CD4-positive, alpha-beta T cell treated with Interferon gamma for 1 hour (primary cell): ENCODE measurements at places on chromosomes 6 and 20.

DNA sequence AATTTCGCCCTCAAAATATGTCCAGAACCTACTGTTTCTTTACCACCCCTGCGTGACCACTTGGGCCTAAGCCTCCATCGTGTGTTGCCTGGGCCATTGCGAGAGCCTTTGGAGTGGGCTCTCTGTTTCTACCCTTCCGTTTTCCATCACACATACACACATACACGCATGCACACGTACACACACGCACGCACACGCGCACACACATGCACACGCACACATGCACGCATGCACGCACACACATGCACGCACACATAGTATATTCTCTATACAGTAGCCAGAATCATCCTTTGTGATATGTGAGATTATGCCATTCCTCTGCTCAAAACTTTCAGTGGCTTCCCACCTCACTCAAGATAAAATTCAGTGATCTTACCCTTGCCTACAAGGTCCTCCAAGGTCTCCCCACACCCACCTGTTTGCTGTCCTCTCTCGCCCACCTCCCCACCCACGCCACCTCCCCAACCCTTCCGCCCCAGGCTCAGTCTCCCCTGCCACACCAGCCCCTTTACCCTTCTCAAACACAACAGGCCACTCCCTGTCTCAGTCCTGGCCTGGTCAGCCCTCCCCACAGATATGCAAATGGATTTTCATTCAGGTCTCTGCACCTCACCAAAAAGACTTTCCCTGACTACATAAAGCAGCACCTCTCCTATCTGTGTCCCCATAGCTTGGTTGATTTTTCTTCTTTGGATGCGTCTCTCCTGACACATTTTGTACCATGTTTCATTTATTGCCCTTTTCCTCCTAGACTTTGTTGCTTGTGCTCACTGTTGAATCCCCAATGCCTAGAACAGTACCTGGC lies 559.6 kb downstream of the CD83 start:
- DNase-seq = no peak

GRCh38 chr20:35487479-35487878 lies 32.1 kb downstream of the CEP250 start:
- DNase-seq = no peak

DNA sequence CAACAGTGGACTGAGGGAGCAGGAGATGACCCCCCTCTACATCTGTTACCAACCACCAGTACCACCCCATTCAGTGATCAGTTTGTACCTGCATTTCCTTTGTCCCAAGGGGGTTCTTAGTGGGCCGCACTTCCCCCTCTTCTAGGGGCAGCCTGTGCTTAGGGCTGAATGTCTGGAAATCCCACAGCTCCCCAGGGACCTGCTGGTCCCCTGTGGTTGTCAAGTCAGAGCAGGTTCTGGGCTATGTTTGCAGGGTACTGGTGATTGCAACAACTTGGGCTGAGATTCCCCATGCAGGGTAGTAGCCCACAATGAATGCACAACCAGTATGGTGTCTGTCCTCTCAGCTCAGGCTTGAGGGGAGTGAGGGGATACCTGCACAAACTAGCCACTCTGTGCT lies 39.7 kb upstream of the COL10A1 start:
- peak; percentile 21 for DNase-seq

DNA sequence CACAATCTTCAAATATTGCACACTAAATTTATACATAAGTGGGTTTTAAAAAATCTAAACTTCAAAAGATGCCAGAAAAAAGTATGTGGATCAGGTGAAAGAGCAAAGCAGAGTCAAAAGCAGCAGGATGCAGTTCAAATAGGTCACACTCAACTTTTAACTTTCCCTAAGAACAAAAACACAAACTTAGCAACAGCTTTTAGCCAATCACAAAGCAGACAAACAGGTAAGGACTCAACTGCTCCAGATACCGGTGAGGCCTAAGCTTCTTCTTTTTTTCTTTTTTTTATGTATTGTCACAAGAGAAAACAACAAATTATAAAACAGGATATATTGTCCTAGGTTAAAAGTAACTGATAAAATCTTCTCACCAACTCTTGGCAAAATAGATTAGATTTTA lies 74.7 kb downstream of the SESN1 start:
- no peak for DNase-seq

GRCh38 chr6:52554684-52555280 lies 22.1 kb downstream of the TRAM2 start:
- DNase-seq = no peak

DNA sequence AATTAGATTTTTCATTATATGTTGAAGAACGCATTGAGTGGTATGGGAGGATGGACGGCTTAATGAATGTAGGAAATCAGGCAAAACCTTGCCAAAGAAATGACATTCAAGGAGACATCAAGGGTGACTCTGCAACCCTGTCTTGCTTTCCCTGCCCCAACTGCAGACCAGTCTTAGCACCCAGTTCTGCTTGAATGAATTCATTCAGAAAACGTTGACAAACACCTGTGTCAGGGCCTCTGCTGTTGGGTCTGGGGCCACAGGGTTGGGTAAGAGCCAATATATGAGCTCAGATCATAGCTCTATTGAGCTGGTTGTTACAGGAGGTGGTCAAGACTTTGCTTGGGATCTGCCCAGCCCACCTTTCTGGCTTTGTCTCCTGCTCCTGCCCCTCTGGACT lies 7.7 kb upstream of the ASXL1 start:
- DNase-seq = no peak

GRCh38 chr20:46752728-46753127 lies 43.3 kb downstream of the SLC2A10 start:
- peak; percentile 7 for DNase-seq

DNA sequence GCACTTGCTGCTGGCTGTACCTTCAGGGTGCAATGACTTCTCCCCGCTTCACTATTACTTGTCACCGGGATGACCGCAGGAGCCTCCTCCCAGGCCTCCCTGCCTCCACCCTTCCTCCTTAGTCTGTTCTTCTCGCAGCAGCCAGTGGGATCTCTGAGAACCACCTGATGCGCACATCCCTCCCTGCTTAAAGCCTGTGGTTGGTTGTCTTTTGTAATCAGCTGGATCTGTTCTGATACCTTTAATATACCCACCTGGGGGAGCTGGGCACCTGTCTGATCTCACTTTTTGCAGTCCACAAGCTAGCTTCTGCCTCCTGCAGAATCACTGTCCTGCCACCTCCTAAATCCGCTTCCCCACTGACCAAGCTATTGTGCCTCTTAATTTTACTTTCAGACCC lies 34.6 kb downstream of the TOX2 start:
- DNase-seq = no peak

- DNase-seq = no peak
Measured at GRCh38 chr6:107727096-107727757, 96.9 kb downstream of the SCML4 start.

DNA sequence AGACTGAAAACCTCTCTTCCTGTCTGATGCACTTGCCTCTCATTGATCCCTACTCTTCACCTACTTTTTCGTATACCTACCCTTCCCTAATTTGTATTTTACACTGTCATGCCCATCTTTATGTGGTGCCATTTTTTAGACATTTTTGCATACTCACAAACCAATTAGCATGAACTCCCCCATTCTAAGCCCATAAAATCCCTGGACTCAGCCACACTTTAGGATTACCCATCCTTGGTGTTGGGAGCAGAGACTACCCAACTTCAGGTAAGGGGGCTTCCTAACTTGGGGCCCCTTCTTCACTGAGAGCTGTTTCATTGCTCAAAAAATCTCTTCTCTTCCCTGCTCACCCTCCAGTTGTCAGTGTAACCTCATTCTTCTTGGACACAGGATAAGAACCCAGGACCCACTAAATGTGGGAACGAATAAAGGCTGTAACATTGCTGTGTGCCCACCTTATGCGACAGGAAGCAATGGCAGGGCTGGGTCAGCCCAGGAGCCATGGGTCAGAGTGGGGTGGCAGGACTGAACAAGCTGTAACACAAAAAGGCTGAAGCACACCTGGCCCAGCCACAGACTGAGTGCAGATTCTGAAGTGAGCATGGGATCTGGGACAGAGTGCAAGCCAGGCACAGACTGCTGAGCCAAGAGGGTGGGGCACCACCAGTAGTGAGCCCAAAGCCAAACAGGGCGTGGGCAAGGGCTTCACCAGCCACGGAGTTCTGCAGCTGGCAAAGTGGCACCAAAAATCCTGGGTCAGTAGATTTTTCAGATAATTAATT lies 789.1 kb upstream of the HS3ST5 start:
- DNase-seq = no peak

DNA sequence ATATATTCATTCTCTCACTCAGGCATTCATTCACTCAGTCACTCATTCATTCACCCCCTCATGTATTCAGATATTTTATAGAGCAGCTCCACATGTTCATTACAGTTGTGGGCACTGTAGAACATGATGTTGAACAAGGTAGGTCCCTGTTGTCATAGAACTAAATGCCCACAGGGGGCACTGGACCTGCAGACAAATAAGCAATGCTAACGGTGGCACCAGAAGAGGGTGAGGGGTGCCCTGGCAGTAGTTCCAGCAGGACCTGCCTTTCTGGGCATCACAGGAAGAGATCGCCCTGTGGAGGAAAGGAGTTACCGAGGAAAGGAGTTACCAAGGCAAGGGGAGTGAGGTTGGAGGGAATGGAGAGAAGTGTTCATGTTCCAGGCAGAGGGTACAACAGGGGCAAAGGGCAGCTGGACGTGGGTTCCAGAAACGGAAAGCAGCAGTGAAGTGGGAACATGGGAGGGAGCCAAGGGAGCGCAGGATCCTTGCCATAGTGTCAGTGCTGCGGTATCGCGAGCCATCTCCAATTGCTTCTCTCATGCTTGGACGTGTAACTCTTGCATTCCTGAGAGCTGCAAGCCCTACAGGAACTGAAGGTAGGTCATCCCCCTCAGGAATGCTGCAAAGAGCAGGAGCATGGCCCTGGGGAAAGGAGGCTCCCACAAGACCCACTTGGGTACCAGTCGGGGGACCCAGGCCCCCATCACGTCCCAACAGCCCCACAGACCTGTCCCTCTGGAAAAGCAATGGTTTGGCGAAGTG lies 128.2 kb downstream of the EDN3 start:
- DNase-seq = no peak

GRCh38 chr6:73942592-73943186 lies 246.7 kb downstream of the CD109 start:
- DNase-seq = no peak

GRCh38 chr6:113103634-113104361 lies 753.3 kb upstream of the MARCKS start:
- DNase-seq = no peak

DNA sequence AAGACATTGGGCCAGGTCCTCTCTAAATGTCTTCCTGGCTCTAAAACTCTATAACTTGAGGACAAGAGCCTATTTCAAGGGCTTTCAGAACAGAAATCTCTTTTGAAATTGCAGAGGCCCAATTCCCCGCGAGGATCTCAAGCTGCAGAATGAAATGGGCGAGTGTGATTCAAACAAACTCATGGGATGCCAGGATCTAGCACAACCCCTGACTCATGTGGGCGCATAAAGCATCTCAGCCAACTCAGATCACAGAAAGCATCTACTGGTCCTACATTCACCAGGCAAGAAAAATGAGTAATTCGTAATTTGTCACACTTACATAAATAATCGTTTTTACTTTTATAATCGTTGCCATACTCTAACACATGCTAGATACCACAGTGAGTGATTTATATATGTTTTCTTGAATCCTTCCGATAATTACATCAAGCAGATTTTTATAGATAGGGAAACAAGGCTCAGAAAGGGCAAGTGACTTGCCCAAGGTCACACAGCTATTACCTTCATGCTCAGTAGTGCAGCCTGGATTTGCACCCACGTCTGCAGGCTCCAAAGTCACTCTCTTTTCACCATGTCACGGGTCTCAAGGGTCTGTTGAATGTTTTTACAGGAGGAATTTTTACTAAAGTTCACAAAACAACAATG lies 26.2 kb downstream of the FOXF2 start:
- DNase-seq = no peak

- no peak for DNase-seq
Measured at GRCh38 chr20:17024513-17025119, 202.2 kb upstream of the PCSK2 start.

GRCh38 chr20:24917797-24918578 lies 31.1 kb upstream of the CST7 start:
- peak; percentile 17 for DNase-seq

DNA sequence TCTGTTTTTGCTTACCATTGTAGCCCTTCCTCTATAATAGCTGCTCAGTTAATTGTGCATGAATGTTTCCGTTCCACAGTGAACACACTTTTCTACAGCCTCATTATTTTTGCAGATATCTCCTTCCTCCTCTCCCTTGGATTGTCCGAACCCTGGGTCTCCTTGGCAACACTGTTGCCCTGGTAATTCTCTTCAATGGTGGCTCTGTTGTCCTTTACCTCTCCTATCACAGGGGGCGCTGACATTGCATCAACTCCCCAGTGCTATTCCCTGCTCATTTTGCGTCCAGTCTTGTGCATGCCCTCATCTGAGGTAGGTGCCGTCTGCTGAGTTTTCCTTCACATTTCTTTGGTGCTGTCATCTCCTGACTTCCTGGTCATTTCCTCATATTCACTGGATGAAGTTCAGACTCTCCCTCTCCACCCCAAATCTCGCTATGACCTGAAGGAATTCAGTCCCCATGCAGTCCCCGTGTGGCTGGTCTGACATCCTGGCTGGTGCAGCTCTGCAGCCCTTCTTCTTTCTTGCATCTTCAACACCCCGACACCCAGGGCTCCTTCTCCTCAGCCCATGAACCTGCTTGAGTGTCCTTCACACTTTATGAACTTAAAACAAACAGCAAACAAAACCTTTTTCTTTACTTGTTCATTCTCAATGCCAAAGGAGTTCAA lies 21.1 kb downstream of the PHACTR2 start:
- no peak for DNase-seq

GRCh38 chr6:26272171-26272637 lies 92.8 kb upstream of the BTN3A2 start:
- DNase-seq = peak; percentile 43

- DNase-seq = no peak
Measured at GRCh38 chr6:169092375-169092774, 161.3 kb downstream of the THBS2 start.

- DNase-seq = no peak
Measured at GRCh38 chr6:7750197-7750596, 24.3 kb downstream of the BMP6 start.
